Omental fat pad (tissue), 4 donors: ENCODE measurements at places on chromosomes 7 and 10. TPM values are rescaled to one million over a fixed set of nuclear protein-coding genes. Genes with fewer than 3 reads are reported as not detected.

DNA sequence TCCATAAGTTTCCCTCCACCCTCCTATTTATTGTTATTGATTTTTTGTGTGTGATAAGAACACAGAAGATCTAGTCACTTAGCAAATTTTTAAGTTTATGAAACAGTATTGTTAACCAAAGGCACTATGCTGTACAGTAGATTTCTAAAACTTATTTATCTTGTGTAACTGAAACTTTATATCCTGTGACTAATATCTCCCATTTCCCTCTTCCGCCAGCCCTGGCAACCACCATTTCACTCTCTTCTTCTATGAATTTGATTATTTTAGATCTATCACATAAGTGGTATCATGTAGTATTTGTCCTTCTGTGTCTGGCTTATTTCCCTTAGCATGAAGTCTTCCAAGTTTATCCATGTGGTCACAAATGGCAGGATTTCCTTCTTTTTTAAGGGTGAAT is 144.3 kb upstream of the INHBA start:
- no peak for DNase-seq

The TEX36 gene
- total RNA-seq: not detected

DNA sequence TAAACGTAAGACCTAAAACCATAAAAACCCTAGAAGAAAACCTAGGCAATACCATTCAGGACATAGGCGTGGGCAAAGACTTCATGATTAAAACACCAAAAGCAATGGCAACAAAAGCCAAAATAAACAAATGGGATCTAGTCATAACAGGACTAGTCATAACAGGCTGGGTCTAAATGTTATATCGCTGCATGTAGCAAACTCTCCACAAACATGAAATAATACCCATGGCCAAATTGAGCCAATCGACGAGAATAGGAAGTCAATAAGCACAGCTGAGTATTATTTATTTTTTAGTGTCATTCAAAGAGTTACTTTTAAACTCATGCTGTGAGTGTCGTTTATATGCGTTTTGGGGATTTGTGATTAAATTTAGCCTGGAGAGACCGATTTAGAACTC is 225.1 kb downstream of the TFEC start:
- no peak for DNase-seq

GRCh38 chr10:5659702-5660528 is 6.5 kb downstream of the ASB13 start:
- DNase-seq: no peak

GRCh38 chr10:133336577-133337369 is at the start of gene CALY:
Gene CALY, minus strand, starts transcription at chr10:133336896. Its CDS starts 7,907 bp downstream, at chr10:133328989.
- DNase-seq: no peak

DNA sequence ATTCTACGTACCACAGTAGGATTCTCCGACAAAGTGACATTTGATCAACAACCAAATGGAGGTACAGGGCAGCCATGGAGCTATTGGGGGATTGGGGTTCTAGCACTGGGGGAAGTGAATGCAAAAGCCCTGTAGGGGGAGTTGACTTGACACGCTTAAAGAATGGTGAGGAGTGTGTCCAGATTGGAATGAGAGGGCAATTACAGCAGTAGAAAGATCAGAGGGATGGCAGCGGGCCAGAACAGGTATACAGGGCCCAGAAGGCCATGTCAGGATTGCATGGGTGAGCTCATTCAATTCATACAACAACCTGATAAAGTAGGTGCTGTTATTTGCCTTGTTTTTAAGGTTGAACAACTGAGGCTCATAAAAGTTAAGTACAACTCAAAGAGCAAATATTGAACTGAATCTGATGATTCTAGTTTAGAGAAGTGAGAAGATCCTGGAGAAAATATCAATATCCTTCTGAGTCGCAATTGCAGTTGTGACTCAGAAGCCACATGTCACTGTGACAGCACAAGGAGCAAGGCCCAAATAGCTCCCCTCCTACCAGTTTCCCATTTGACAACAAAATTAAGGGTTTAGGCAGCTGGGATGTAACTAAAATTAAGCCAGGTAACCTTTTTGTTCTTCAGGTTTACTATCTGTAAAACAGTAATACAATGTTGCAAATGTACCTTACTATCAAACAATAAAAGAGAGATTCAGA is 28.0 kb upstream of the CTTNBP2 start:
- DNase-seq: no peak

The FXYD4 gene
- total RNA-seq: not detected

The GNGT1 gene
- total RNA-seq: not detected

The KCP gene
- total RNA-seq: 1.6 TPM

GRCh38 chr10:105963334-105963884 is 1201.1 kb downstream of the SORCS1 start:
- no peak for DNase-seq

The PNLIPRP2 gene
- total RNA-seq: not detected

- no peak for DNase-seq
Measured at GRCh38 chr7:10767771-10768170, 205.9 kb upstream of the PHF14 start.

DNA sequence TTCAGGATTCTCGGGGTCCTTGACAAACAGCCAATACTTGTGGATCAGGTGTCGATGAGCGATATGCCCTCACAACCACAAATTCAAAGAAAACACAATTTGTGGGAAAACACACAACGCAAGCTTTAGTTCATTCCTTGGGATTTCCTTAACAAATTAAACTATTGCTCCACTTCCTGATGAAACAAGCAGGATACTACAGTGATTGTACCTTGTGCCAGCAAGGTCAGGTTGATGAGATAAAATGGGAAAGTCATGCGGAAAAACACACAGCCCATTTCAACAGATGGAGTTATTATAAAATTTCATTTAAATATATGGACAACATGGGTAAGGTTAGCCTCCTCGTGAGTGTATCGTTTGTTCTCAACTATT is 8.8 kb upstream of the RHOBTB1 start:
- no peak for DNase-seq

The CHAT gene
- not detected for total RNA-seq

- DNase-seq: no peak
Measured at GRCh38 chr10:64956441-64956840, 1435.2 kb downstream of the REEP3 start.

DNA sequence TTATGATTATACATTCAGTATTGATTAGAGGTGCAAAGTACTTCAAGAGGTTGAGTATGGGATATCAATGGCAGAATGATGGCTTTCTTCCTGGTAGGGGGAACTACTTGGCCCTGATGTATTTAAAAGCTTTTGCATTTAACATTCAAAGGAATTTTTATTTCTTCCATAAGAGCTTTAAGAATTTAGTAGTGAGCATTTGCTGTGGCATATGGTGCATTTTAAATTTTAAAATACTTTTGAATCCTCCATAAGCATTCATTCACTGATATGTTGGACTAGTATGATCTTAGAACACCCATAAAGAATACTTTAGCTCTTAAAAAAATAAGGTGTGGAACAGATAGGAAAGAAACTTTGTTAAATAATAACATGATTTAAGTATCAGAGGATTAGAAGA is 191.9 kb upstream of the PPP1R3A start:
- no peak for DNase-seq

DNA sequence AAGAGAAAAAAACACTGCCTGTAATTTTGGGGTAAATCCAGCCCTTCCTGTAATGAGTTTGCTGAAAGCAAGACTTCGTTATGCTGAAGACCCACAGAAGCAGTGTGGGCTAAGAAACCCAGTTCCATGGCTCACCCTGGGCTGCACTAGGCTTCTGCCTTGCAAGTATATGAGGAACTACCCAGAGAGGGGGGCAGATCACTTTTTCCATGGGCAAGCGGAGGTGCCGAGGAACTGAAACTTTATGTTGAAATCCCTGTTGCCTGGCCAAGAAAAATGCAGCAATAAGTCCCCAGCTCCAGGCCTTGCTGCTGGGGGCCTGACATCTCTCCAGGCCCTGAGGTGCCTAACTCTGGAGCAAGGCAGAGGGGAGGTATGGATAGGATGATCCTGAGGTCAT is 8.5 kb downstream of the RASSF4 start:
- DNase-seq: no peak

The GRM8 gene
- not detected for total RNA-seq

DNA sequence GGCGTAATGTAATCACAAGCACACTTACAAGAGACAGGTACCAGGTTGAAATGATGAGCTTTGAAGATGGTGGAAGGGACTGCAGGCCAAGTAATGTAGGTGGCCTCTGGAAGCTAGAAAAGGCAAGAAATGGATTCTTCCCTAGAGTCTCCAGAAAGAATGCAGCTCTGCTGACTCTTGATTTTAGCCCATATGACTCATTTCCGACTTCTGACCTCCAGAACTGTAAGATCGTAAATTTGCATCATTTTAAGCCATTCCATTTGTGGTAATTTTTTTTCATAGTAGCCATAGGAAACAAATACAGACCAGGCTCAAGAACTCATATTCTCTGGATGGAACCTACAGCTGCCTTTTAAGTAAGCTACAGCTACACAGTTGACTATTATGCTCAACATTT is 315.5 kb downstream of the MAGI2 start:
- no peak for DNase-seq

The TAS2R3 gene
- total RNA-seq: 5.4 TPM

GRCh38 chr10:78551184-78552005 is 517.4 kb upstream of the ZMIZ1 start:
- no peak for DNase-seq

DNA sequence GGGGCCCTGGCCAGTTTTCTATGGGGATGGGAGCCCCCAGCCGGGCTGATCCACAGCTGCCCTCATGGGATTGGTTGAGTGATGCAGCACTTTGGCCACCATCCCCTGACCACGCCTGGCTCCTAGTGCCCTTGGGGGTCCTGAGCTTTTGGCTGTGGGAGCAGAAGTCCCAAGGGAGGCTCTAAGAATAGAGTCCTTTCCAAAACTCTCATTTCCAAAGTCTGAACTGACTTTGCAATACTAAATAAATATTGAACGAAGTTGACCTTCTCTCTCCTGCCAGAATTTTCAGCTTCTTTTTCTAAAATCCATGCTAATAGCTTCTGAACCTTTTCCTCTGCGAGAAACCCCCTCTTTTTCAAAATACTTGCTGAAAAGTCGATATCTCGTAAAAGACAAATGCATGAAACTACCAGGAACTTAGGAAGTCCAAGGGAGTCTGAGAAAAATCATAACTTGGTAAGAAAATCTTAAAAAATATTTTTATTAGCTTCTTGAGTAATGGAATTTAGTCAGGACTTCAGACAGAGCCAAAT is 62.7 kb upstream of the IGFBP3 start:
- no peak for DNase-seq

DNA sequence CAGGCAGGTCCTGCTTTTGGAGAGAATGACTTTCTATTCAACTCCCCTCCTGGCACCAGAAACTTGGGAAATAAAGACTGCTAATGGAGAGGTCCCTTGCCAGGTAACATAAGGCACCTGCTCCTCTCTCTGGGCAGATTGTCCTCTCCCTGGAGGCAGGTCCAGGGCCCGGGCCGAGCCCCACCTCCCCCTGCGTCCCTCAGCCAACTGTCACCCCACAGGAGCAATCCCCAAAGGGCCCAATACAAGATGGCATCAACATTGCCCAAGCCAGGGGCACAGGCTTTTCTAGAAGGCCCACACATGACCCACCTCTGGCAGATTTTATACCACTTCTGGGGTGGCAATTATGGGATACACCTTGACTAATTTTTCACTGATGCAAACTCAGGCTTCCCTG is 145.2 kb downstream of the HERPUD2 start:
- no peak for DNase-seq

- no peak for DNase-seq
Measured at GRCh38 chr7:42250411-42250810, 13.4 kb upstream of the GLI3 start.

GRCh38 chr7:108716783-108717182 is 147.1 kb downstream of the DNAJB9 start:
- no peak for DNase-seq

DNA sequence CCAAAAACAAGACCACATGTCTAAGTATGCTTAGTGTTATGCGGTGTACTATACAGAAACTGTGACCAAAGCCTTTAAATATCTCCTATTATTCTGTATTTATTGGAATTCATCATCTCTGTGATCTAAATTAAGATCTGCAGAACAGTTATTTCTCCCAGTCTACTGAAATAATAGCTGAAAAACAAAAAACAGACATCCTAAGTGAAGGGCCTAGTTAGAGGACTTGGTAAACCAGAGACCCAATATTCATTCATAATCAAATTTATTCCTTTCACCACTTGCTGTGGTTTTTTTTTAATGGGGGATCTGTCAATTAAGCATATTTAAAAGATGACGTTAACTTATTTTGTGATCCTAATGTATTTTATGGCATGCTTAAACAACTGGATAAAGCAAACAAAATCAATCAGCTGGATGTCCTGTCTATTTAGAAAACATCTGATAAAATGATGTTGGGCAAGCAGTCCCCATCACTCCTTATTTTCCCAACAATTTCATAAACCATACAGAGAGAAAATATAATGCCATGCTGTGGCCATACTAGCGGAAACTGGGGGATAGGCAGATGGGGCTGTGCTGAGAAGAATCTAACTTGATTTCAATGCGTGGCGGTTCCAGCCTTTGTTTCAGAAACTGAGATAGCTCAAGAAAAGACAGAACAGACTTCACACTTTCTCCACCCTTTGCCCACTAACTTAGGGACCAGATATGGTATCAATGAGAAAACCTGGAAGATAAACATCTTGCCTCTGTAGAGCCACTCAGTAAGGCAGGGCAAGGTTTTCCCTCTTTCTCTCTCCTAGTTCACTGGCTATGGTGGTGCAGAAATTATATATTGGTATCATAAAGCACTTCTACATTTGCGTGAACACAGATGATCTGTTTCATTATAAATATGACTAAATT is 32.9 kb downstream of the ICA1 start:
- DNase-seq: no peak

The DOCK4 gene
- 86.9 TPM for total RNA-seq

The ASB10 gene
- total RNA-seq: not detected

DNA sequence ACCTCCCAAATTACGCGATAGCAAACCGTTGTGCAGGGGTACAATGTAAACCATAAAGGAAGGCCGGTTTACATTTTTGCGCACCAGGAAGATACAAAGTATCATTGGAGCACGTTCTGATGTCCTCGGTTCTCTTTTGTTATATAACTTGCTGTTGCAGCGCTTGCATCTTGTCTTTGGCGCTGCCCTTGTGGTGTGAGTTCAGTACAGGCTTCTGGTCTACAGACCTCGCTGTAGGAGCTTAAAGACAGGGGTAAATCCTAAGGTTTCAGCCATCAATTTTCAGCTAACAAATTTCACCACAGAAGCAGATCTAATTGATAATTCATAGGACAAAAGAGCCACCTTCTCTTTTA is 1.5 kb upstream of the MKX start:
- no peak for DNase-seq

- DNase-seq: no peak
Measured at GRCh38 chr7:128029405-128029995, 1.7 kb downstream of the LRRC4 start.

- no peak for DNase-seq
Measured at GRCh38 chr7:50261593-50261992, 42.9 kb upstream of the IKZF1 start.

GRCh38 chr7:151426904-151427704 is 12.8 kb downstream of the CRYGN start:
- DNase-seq: no peak

GRCh38 chr10:122249303-122249850 is 21.7 kb upstream of the BTBD16 start:
- no peak for DNase-seq

- DNase-seq: no peak
Measured at GRCh38 chr10:97891497-97892167, 42.0 kb downstream of the GOLGA7B start.

The ADCY1 gene
- 2.3 TPM for total RNA-seq

The DNAH11 gene
- 0.37 TPM for total RNA-seq

The KNDC1 gene
- 0.16 TPM for total RNA-seq

GRCh38 chr7:31202801-31203200 is 137.7 kb downstream of the NEUROD6 start:
- no peak for DNase-seq
